ENCODE measurements at places on chromosomes 2 and 18.

- no peak for DNase-seq
Measured at GRCh38 chr2:130302164-130302886, 40.4 kb upstream of the IMP4 start.

DNA sequence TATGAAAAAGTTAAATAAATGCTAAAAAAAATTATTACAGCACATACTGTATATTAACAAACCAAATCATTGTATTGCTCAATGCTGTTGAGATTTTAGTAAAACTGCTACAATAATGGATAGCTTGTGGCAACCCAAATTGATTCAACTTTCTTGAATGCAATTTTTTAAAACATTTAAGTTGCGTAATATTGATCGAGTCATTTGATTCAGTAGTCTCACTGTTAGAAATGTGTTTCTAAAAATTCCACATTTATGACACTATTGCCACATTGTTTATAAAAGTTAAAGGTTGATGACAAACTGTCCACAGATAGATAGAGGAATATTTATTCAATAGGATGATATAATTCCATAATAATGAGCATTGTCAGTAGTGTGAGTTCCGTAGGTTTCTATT is 640.7 kb upstream of the CRIM1 start:
- DNase-seq: no peak

GRCh38 chr2:105498281-105498846 is 99.5 kb upstream of the FHL2 start:
- DNase-seq: no peak

DNA sequence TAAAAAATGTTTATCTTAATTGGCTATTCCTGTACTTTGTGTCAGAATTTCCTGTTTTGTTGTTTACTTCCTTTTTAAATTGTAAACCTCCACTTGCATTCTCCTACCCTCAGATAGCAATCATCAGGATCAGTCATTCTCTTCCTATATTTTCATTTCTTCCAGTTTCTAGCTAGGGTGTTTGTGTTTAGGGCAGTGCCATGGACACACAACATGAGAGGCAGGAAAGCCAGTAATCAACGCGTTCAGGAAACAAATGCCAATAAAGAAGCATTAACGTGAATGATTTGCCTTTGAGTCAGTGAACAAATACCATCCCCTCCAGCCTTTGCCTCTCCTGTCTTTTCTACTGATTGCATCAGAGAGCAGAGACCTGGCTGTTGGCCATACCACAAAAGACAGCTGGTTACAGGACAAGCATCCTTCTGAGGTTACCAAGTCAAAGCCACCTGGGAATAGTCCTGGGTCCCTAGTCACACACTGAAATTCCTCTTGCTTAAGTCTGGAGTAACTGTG is 56.7 kb upstream of the FHL2 start:
- no peak for DNase-seq

DNA sequence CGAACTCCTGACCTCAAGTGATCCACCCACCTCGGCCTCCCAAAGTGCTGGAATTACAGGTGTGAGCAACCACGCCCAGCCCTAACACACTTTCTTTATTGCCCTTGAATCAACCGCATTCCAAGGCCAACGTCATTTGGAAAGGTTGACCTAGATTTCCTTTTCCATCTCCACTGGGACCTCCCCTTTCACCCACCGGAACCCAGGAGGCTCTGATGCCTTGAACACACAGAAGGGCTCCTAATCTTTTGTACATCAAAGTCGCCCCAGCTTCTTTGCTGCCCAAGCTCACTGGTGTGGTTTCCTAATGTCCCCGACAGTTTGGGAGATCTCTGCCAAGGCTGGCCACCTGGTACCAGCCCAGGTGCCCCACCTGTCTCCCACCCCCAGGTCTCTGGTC is 46.2 kb upstream of the CAB39 start:
- no peak for DNase-seq

DNA sequence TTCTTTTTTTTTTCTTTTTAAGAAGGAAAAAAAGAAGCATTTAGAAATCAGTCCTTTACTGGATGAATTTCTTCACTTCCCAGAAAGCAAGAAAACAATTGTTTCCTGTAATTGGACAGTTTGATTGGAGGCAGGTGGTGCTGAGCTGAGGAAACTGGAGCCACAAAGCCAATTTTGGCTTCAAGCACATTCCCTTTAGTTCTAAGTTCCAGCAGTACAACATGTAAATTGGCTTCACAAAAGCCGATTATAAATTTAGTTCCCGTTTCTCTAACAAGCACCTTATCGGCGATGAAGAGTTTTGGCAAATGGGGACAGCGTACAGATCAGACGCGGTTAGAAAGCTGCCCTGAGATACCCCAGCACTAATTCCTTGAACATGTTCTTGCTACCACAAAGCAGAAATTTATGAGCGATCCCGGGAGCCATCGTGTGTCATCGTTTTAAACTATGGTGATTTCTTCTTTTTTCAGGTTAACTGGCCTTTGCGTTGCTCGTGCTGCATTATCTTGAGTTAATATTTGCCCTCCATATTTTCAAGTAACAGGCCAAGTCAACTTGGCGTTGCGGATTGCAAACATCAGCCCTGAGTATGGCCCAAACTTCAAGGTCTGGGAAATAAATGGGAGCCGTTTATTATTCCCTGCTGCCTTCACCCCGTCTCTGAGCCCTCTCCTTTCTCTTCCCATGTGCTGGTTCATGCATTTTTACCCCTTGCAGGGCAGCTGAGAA is 190.4 kb upstream of the ID2 start:
- DNase-seq: no peak

DNA sequence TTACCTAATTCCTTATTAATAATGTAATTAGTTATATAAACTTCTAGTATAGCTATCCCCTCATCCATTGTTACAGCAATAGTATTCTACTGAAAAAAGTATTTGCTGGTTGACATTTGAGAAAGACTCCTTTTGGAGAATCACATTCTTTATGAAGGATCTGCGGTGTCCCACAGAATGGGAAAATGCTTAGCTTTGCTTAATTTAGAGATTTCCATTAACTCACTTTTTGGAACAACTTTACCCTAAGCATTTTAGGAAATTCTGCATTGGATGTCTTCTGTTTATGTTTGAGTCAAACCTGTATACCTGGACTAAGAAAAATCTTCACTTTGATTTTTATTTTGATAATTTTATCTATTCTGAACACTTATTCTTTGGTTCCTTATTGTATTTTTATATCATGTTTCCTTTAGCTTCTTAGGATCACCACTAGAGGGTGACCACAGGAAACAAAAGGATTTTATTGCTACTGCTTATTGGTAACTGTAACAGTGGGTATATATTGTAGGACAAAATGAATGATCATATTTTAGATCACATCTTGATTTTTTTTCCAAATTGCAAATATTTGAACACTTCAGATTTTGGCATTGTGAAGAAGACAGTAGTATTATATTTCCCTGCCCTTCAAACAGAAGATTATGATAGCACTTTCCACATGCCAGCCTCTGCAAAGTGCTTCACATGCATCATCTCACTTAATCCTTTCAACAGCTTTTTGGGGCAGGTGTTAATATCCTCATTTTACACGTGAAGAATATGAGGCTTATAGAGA is 79.6 kb downstream of the MIB1 start:
- no peak for DNase-seq

DNA sequence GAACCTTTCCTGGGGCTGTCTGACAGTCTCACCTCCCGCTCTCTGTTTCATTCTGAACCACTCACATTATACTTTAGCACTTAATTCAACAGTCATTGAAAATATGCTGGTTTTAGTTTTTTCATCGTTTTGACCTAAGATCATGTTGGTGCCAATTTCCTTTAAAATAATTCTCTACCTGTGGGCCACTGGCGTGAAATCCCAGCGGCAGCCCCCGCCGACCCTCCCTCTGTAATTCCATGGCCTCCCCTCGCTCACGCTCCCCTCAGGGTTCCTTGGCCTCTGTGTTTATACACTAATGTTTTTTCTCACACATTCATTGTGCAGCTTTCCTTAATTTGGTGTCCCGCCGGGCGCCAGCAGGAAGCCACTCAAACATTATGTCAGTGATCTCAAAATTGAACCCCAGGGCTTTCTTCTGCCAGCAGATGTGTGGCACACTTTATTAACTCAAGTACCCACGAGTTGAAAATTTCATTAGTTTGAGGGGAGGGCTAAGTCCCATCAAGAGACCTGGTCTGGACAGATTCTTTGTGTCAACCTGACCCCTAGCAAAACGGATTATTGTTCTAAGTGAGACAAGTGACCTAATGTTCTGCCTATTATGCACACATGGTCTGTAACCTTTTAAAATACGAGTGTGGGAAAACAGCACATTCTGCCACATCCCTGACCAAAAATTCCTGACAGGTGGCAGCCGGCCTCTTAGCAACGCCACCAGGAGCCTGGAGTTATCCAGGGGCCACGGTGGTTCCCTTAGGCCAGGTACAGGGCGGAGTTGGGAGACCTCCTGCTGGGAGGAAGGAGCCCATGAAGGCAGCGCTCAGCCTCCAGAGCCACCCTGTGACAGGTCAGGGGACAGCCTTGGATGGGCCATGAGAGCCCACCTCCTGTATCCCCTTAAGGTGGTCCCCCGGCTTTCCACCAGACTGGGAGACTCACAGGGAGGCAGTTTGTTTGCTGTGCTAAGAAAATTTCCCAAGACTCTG is 53.1 kb downstream of the APOB start:
- no peak for DNase-seq
